ENCODE measurements at places on chromosomes 11 and 22. TPM values are rescaled to one million over a fixed set of nuclear protein-coding genes. Genes with fewer than 3 reads are reported as not detected.

DNA sequence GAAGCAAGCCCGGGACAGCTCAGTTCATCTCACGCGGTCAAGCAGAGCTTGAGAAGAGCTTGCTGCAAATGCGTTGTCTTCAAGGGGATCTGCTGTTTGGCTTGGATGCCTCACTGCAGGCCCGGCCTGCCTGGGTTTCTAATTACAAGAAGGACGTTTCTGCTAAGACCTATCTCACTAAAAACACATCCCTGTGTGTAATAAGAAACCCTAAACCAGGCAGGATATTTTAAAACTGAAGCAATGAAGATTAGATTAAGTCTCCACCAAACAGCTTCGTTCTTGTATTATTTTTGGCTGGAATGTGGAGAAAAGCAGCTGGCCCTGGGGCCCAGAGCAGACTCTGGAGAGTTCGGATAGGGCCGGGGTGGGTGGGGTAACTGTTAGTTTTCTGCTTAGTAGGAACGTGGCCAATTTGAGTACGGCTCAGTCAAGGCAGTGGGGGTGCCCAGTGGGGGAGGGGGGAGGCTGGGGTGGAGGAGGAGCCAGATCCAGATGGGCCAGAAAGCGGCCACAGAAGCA, 6.0 kb downstream of the PKNOX2 start:
- no peak for DNase-seq
- H3K4me1 ChIP-seq = peaks cover 13% of the 10 kb centered on the region
- no peaks in the 10 kb centered on the region for H3K36me3 ChIP-seq
- H3K27ac ChIP-seq = peak overlapping the region; percentile 88

DNA sequence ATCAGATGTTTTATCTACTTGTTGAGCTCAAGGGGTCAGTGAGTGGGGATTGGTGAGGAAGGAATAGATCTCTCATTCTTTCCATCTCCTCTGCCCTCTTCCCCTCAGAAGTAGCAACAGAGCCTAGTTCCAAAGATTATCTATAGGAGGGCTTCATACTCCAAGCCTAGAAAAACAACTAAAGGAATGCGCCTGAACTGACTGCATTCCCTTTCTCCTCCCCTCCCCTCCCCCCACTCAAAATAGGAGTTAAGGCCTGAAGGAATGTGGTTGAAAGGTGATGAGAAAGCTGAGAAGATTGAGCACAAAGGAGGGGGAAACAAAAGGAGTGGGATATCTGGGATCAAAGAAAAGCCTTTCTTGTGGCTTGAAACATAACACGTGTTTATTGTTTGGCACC, 10.5 kb downstream of the EMSY start:
- H3K27me3 ChIP-seq = no peaks in the 10 kb centered on the region
- H3K36me3 ChIP-seq = peaks cover 49% of the 10 kb centered on the region
- no peaks in the 10 kb centered on the region for H3K4me1 ChIP-seq

DNA sequence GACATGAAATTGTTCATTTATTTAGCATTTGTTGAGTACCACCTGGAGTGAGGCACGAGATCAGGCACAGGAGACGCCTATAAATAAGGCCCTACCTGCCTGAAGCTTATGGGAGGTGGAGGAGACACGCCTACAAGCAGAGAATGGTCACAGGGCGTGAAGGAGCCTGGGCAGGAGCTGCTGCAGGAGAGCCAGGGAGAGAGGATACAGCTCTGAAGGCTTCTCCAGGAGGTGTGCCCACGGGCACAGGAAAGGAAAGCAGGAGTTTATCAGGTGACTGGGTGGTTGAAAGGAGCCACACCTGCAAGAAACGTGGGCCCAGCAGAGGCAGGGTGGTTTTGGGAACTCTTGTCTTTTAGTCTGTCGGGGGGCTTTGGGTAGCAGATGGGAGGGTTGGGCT, 70.3 kb downstream of the BMAL1 start:
- peaks cover 7% of the 10 kb centered on the region for H3K4me1 ChIP-seq
- no peak overlapping the region for H3K27ac ChIP-seq
- no peaks in the 10 kb centered on the region for H3K27me3 ChIP-seq
- H3K4me3 ChIP-seq = no peak overlapping the region
- peaks cover 20% of the 10 kb centered on the region for H3K36me3 ChIP-seq
- no peak for DNase-seq

C11orf65 gene
- 0.46 TPM for total RNA-seq

MFRP gene
- total RNA-seq = not detected

MMP1 gene
- not detected for total RNA-seq

Measured in upper lobe of left lung (tissue), 6 donors.